ENCODE measurements at places on chromosomes 12 and 14. TPM values are rescaled to one million over a fixed set of nuclear protein-coding genes. Genes with fewer than 3 reads are reported as not detected.

DNA sequence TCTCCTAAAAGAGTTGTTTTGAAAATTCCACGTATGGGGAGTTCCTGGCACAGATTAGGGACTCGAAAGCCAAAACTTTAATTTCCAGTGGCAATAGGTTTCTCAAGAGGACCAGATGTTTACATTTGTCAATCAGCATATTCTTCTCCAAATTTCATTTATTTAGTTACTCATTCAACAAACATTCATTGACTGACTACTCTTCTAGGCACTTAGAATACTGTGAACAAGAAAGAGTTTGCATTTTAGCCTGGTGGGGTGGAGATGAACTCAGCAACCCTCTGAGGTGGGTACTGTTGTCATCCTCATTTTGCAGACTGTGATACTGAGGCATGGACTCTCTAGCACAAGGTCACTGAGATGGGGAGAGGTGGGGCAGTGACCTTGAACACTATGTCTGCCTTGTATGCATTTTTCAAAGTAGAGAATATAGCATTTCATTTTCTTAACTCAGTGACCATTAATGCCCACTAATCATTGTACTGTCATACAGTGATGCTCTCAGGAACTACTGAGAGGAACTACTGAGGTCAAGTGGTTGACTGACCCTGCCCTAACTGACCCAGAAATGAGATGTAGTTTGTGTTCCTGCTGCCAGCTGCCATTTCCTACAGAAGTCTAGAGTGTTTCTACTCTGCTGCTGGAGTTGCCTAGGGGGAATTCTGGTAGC is 2.2 kb downstream of the L3HYPDH start:
- peak; percentile 76 for DNase-seq

GRCh38 chr14:82905762-82906161 is 1372.1 kb upstream of the SEL1L start:
- no peak for DNase-seq

DNA sequence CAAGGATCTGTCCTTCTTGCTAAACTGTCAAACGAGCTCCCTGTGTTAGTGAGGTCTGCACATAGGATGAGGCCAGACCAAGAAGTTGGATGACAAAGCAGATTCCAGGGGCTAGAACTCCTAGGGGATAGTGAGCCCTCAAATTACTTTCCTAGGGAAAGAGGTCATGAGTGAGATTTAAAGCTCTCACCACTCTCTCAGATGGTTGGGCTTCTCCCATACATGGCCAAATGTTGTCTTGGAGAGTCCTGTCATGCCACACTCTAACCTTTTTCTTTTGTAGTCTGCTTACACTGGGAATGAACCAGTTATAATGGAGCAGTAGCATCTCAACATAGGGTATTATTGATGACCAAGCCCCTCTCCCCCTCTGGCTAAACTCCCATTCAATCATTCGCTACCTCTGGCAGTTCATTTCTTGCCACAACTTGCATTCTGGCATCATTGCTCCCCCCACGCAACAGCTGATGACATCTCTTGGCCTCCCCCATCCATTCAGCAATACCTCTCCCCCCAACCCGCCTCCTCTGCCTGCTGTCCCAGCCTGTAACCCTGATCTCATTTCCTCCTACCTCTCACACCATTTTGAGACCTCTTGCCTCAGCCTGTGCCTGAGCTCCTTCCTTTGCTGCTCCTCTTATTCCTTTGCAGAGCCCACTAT is 64.7 kb upstream of the CISTR start:
- DNase-seq = no peak

DNA sequence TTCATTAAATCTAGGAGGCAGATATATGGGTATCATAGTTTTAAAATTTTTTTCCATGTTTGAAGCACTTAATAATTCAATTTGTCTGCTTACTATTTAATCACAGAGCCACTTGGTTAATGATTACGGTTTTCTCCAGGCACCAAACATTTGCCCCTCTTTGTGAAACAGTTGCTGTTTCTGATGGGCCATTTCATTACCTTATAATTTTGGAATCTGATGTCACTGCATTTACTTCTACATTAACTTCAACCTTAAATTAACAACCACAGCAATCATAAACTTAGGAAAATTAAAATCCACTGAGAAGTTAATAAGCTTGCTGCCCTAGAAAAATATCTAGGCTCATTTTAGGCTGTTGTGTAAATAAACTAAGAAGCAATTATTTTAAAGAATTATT is 17.0 kb downstream of the TMCC3 start:
- DNase-seq = no peak

DNA sequence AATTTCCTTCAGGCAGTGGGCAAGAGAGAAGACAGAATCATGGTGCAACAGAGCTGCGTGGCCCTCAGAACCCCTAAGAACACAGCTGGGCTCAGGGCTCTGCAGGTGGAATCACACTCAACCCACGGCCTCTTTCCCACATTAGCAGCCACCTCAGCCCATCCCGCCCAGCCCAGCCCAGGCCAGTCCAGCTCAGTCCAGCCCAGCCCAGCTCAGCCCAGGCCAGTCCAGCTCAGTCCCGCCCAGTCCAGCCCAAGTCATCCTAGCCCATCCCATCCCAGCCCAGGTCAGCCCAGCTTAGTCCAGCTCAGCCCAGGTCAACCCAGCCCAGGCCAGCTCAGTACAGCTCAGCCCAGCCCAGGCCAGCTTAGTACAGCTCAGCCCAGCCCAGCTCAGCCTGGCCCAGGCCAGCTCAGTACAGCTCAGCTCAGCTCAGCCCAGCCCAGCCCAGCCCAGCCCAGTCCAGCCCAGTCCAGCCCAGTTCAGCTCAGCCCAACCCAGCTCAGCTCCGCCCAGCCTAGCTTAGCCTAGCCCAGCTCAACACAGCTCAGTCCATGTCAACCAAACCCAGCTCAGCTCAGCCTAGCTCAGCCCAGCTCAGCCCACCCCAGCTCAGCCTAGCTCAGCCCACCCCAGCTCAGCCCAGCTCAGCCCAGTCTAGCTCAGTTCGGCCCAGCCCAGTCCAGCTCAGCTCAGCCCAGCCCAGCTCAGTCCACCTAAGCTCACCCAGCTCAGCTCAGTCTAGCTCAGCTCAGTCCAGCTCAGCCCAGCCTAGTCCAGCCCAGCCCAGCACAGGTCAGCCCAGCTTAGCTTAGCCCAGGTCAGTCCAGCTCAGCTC is 183.1 kb downstream of the TMEM121 start:
- no peak for DNase-seq

GRCh38 chr14:66311990-66312389 is 174.2 kb upstream of the CCDC196 start:
- DNase-seq = no peak

DNA sequence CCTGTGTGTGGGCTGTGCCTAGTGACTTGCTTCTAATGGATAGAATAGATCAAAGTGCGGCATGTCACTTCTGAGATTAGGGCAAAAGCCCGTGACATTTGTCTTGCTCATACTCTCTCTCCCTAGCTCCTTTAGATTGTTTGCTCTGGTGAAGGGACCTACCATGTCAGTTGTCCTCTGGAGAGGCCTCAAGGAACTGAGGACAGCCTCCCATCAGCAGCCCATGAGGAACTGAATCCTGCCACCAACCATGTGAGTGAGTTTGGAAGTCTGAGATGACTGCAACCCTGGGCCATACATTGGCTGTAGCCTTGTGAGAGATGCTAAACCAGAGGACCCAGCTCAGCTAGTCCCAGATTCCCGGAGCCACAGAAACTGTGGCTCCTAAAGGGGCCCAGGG is 101.6 kb upstream of the ESRRB start:
- no peak for DNase-seq

DNA sequence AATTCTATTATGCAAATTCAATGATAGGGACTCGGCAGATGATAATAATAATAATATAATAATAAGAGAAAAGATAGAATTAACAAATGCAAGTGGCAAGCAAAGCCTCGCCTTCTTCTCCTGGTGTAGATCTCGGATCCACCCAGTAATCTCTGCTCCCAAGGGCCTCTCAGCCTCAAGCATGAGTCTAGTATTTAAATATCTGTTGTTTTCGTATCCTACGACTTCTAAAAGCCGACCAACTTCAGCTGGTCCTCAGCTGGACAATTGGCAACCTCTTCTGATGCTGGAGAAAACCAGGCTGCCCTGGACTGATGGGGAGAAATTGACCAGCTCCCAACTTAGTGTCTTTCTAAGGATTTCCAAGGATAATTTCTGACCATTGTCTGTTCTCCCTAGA is 14.0 kb upstream of the MAP1LC3B2 start:
- DNase-seq = no peak

GRCh38 chr12:75815756-75816155 is 215.8 kb downstream of the PHLDA1 start:
- DNase-seq = no peak

- no peak for DNase-seq
These were observed 12.3 kb upstream of the GLT1D1 start for GRCh38 chr12:128840862-128841468.

- no peak for DNase-seq
These were observed 13.7 kb downstream of the PIGH start for GRCh38 chr14:67586369-67586768.

DNA sequence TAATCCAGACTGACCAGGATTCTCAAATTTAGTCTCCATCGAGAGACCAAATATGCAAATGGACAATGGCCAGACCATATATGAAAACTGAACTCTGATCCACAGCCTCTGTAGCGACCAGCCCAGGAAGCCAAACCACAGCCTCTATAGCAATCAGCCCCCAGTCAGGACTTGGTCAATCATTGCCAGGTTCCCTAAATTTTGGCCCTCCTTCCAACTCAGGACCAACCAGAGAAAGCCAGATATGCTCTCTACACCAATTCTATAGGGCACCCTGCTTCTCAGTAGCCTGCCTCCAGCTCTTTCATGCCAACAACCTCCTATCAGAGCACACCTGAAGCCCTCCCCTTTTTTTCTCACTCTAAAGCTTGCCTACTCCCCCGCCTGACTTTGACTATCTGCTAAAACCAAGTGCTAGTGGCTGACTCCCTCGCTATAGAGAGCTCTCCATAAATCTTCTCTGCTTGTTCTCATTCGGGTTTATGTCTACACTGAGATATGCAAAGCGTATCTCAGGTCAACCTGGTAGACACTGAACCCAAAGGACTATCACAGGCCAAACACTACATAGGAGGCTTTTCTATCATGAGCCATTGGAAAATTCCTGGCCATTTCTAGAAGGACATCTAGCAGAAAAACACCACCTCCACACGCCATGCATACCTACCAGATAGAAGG is 110.5 kb upstream of the FUT8 start:
- no peak for DNase-seq

- peak; percentile 53 for DNase-seq
These were observed 8.4 kb downstream of the PACS2 start for GRCh38 chr14:105322791-105323556.

GRCh38 chr14:88130057-88130432 is 125.1 kb downstream of the GPR65 start:
- no peak for DNase-seq

DNA sequence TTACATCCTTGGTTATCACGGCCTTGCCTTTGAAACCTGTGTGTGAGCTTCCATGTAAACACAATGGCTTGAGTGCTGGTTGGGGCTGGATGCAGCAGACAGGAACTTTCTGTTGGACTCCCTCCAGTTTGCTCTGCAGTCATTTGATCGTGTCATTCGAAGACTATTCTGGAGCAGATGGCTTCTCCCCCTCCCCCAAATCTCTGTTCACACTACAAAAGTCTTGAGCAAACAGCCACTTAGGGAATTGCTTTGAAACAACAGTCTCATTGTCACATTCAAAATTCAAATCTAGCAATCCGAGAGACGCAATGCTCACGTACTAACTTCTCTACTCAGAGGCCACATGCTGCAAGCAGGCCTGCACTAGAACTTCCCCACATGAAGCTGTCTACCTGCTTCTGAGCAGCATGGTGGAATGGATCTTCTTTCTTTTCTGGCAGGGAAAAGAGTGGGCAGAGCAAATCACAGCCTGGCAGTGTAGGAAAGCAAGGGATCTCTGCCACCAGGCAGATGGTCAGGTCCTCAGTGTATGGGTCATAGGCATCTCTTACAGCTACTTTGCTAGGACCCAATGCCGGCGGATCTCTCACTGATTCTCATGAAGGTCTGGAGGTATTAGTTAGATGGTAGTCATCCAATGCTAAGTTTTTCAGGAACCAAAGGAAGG is 214.2 kb downstream of the PPM1H start:
- peak; percentile 19 for DNase-seq

- DNase-seq = no peak
These were observed 69.3 kb downstream of the RIN3 start for GRCh38 chr14:92582706-92583452.

DNA sequence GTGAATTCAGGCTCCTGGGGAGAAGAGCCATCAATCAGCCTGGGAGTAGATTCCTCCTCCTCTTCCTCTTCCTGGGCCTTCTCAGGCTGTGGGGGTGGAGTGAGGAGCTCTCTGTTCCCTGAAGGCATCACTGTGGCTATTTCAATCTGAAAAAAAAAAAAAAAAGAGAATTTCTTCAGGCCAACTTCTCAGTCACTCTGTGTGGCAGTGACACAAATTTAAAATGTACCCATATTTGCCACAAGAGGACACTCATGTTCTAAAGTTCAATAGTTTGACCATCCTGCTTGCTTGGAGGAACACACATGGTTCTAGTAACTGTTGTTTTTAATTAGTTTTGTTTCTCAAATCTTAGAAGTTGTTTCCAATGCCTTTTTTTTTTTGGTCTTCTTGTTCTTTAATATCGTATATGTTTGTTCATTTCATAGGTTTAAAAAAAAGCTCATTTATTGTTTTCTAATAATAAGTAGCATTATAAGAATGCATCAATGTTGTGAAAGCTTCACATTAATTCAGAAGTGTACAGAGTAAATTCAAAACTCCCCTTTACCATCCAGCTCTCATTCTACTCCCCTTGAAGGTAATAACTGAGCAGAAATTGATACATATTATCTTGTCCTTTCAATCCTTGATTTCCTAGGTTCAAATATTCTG is 23.3 kb upstream of the CCER1 start:
- peak; percentile 100 for DNase-seq

- no peak for DNase-seq
These were observed 3.7 kb downstream of the EFS start for GRCh38 chr14:23361320-23361719.

DNA sequence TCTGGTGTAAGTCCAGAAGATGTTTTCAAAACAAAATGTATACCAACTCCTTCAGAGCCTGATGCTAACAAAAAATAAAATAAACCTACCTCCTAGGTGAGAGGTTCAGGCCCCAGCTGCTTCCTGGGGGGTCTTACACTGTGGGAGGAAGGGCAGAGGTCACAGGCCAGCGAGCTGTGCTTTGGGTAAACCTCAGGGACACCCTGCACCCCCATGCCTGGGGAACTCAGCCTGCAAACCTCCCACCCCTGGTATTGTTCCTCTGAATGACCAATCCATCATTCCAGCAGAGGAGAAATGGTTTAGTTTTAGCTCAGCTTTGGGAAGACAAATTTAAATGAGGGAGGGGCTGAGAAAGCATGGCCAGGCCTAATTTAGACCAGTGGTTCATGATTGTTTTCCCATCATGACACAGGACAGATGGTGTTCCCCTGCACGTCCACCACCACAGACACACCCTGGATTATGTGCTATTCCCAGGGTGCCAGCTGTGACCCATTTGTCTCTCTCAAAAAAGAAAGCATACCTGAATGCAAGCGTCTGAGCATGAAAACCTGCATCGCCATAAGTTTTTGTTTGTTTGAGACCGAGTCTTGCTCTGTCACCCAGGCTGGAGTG is 14.5 kb upstream of the TFCP2 start:
- no peak for DNase-seq

Gene MANSC1
- total RNA-seq = 0.22 TPM

Gene LRTM2
- total RNA-seq = not detected

Gene CBLN3
- total RNA-seq = 3.1 TPM

Gene SYNDIG1L
- total RNA-seq = not detected

Gene TEX22
- 0.11 TPM for total RNA-seq

Gene AMDHD1
- 0.41 TPM for total RNA-seq

Gene GLT1D1
- not detected for total RNA-seq

Gene CCER1
- total RNA-seq = not detected
